NCI-H524 treated with DMSO at 0.1 percent for 48 hours (cell line): ENCODE measurements at places on chromosomes 3 and 15.

- no peak for DNase-seq
Measured at GRCh38 chr3:17901893-17902292, 159.5 kb upstream of the TBC1D5 start.

DNA sequence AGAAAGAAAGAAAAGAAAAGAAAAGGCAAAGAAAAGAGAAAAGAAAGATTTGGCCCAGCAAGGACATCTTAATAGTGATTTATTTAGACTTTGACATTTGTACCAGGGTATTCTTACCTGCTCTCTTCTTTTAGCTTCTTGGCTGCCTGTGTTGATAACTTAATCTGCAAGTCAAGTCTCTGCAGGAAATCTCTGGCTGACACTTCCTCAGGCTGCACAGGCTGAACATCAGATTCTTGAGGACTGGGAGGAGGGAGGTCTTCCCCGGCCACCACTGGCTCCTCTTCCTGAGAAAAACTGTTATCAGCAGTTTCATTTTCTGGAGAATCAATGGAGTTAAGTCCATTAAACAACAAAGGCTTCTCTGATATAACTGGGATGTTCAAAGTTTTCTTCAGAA, 12.8 kb downstream of the LYSMD2 start:
- no peak for DNase-seq

- DNase-seq = no peak
Measured at GRCh38 chr3:52437326-52438103, 7.4 kb downstream of the SEMA3G start.

DNA sequence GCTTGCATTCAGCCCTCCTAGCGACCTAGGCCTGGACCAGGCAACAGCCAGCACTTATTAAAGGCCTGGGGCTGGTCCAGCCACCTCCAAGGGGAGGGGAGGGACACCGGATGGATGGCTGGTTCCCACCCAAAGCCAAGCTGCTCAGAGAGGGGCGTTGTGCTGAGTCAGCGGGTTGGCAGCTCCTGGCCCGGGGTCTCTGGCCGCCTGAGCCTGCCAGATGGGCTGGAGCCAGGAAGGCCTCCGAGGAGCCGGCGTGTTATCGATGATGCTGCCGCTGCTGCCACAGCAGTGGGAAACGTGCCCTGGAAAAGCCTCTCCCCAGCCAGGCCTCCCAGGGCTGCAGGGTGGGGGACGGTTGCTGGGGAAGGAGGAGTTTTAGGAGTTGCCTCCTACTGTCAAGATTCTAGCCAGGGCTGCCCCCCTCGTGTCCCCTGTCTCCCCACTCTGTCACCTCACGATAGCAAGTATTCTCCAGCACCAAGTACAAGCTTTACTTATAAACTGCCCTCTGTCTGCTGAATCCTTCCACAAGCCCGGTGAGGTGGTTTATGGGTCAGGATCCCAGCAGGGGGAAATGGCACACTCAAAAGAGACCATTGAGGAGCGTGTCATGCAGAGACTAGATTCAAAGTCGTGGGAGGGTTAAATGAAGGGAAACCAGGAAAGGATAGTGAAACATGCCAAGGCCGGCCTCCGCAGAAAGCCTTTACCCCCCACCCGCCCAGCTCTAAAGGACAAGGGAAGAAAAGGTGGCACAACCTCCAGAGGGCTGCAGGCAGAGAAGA, 43.2 kb upstream of the TSEN2 start:
- DNase-seq = no peak

- DNase-seq = no peak
Measured at GRCh38 chr3:63809607-63810006, 9.5 kb upstream of the C3orf49 start.

- DNase-seq = no peak
Measured at GRCh38 chr15:65981837-65982626, 112.7 kb downstream of the RAB11A start.

DNA sequence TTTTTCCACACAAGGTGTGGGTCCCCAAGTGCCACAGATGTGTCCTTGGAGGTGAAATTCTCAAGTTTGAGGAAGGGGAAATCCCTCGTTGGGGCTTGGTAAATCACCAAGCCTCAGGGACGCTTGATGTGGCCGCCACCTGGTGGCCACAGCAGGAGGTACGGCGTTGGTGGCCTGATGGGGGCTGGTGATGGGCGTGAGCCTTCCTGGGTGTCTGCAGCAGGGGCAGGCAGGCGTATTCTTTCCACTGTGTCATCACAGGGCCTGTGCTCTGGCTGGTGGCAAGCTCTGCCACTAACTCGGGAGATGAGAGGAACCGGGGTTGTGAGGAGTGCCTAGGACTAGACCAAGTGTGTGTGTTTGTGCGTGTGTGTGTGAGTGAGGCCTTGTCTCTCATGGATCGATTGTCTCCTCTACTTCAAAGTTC, 4.2 kb downstream of the ACOX2 start:
- DNase-seq = no peak

- no peak for DNase-seq
Measured at GRCh38 chr3:142021127-142021526, 128.2 kb downstream of the TFDP2 start.
